Activated T-helper 9 cell treated with anti-CD3 and anti-CD28 coated beads, Interleukin-2, amount 50 U/mL, for 16 hours (primary cell): ENCODE measurements at places on chromosomes 16 and 17.

- peak; percentile 67 for DNase-seq
These were observed 27.8 kb downstream of the GNPTG start for GRCh38 chr16:1379304-1380076.

DNA sequence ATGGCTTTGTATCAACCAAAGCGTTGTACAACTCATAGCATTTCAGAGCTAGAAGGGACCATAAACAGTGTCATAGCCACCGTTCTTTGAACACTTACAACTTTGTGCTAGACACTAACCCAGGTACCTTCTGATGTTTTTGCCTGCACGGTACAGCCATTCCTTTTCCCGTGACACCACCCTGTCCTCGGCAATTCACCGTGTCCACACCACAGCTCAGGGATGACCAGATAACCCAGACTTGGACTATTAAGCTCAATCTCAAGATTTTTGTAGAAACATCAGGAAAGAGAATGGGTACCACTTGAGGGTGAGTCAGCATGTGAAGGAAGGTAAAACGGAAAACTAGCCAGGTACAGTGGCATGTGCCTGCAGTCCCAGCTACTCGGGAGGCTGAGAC, 9.8 kb upstream of the CBFB start:
- no peak for DNase-seq

DNA sequence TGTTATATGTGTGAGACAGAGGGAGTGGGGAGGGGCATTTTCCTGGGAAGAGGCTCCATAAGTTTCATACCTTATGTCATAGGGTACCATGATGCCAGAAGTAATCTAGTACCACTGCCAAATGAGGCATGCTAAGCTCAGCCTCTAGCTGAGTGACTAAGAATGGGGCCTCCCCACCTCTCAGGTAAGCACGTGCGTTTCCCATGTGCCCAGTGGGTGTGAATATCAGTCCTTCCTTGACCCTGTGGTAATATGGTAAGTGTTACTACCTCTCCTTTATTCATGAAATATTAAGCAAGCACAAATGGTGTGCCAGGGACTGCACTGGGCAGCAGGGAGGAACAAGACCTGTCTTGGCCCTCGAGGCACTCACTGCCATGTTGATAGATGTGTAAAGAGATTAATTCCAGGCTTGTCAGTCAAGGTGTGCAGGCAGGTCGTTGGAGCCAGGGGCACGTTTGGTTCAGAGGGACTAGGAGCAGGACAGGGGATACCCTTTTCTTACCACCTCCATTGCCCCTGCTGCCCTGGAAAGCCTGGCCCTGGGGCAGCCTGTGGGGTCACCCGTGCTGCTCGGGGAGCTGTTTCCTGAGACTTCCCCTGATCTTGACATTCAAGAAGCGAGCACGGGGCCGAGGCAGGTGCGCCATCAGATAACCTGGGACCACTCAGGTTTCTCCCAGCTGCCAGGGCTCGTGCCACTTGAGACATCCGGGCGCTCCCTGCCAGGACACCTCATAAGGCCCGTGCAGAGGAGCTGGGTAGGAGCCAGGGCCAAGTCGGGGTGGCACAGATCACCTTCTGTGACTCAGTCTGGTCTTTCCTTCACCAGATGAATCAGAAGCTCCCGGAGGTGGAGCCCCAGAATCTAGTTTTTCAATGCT, 8.8 kb downstream of the RSAD1 start:
- no peak for DNase-seq

DNA sequence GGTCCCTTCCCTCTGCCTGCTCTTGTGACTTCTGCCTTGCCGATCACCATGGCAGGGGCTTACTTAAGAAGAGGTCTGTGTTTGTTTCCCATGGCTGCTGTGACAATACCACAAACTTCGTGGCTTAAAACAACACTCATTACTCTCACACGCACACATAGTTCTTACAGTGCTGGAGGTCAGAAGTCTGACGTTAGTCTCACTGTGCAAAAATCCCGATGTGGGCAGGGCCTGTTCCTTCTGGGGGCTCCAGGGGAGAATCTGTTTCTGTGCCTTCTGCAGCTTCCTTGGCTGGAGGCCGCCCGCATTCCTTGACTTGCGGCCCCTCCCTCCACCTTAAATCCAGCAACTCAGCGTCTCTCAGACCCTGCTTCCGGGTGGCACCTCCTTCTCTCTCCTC, 249.2 kb upstream of the GSE1 start:
- DNase-seq = no peak

DNA sequence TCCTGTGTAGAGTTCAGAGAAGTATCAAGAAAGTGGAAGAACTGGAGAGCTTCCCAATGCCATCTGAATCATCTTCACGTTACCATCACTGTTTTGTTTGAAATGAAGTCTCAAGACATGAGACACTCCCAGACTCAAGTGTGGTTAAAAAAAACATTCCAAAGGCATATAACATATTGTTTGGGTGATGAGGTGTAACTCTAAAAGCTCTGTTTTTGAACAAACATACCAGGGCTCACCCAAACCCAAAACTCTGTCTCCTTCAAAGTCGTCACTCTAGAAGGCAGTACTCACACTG, 6.3 kb upstream of the ZCCHC14 start:
- no peak for DNase-seq

DNA sequence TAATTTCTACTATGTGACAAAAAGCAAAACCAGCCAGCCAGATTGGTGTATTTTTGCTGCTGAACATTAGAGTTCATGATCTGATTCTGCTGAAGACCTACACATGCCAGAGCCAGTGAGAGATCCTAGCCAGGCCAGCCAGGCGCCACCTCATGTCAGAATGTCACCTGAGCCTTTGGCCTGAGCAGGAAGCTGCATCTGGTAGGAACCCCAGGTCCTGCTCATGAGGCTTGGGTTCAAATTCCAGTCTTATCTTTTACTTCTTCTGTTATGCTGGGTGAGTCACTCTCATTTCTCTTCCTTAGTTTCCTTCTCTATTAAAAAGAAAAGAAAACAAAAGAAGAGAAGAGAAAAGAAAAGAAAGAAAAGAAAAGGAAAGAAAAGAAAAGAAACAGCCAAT, 585.1 kb upstream of the CDH5 start:
- no peak for DNase-seq

- DNase-seq = no peak
These were observed 35.3 kb downstream of the LDHD start for GRCh38 chr16:75081179-75081859.

GRCh38 chr16:49494474-49494873, 120.9 kb downstream of the C16orf78 start:
- no peak for DNase-seq

DNA sequence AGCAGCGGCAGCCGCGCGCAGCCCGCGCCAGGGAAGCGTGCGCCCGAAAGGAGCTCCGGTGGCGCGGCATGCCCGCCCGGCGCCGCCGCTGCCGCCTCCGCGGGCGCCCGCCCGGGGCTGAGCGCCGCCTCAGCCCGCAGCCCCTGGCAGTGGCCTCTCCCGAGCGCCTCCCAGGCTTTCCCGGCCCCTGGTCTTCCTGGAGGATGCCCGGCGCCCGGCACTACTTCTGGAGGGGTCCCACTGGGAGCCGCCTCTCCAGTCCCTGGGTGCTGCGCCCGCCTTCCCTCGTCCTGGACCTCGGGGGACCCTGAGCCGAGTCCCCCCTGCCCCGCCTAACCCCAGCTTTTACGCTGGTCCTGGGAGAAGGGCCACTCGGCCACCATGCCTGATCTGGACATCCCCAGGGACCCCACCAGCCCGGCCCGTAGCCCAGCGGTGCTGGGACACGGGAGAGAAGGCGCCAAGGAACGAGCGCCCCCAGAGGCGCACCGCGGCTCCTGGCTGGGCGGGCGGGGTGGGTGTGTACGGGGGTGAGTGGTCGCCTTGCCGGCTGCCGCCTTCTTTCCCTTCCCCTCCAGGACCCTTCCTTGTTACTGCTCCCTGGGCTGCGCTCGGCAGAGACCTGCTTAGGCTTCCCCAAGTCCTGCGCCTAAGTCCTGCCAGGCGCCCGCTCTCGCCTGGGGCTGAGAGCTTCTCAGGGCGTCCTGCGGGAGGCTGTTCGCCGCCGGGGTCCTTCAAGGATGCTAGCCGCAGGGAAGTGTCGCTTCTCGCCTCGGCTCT, 704 bp downstream of the ASIC2 start:
- DNase-seq = no peak

DNA sequence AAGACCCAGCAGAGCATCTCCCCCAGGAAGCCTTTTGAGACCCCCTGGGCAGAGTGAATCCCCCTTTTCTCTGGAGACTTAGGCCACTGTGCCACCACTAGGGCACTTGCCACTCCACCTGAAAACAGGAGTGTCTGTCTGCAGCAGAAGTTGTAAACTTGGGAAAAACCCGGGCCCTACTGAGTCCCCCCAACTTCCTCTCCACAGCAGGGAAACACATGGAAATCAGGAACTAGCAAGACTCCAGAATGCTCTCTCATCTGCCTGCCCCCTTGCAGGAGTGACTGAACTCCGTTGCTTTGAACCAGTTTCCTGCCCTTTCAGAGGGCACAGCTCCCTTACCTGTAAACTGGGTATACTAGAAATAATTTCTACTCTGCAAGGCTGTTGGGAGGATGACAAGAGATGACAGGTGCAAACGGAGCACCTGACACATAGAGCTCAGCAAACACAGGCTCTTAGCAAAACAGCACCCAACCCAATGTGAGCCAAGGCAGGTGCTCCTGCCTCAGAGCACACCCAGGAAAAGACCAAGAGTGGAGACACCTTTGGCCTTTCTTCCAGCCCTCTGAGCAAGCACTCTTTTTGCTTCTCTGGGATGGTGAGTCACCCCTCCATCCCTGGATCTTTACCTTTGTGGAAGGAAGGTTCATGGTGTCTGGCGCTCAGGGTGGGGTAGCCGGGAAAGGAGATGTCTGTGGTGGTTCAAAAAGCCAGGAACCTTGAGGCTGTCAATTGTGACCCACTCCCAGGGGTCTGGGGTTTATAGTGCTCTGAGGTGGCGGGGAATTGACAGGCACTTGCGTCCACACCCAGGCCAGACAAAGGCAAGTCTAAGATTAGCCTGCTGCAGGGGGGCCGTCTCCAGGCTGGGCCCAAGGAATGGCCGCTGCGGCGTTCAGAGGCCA, at the start of gene HCRT:
Gene HCRT, minus strand, starts transcription at position 740 of the 908 bp plus-strand sequence. Its CDS starts 87 bp downstream, at position 653.
- DNase-seq = no peak

GRCh38 chr16:3690980-3691720, 26.2 kb downstream of the TRAP1 start:
- DNase-seq = no peak

DNA sequence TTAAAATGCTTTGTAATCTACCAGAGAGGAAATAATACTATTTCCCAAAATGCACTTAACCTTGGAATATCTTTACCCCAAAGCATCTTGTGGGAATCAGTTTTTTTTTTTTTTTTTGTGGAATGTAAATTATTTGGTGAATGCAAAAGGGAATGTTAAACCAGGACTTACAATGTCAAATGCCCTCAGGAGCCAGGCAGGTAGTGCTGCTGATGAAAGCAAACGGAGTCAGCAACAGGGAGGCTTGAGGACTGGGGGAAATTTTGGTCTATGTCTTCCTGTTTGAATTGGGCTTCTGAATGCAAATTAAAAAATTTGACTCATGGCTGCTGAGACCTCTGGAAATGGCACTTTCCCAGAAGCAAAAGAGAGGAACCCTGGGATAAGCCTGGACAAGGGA, 96.5 kb upstream of the NLRP1 start:
- no peak for DNase-seq

DNA sequence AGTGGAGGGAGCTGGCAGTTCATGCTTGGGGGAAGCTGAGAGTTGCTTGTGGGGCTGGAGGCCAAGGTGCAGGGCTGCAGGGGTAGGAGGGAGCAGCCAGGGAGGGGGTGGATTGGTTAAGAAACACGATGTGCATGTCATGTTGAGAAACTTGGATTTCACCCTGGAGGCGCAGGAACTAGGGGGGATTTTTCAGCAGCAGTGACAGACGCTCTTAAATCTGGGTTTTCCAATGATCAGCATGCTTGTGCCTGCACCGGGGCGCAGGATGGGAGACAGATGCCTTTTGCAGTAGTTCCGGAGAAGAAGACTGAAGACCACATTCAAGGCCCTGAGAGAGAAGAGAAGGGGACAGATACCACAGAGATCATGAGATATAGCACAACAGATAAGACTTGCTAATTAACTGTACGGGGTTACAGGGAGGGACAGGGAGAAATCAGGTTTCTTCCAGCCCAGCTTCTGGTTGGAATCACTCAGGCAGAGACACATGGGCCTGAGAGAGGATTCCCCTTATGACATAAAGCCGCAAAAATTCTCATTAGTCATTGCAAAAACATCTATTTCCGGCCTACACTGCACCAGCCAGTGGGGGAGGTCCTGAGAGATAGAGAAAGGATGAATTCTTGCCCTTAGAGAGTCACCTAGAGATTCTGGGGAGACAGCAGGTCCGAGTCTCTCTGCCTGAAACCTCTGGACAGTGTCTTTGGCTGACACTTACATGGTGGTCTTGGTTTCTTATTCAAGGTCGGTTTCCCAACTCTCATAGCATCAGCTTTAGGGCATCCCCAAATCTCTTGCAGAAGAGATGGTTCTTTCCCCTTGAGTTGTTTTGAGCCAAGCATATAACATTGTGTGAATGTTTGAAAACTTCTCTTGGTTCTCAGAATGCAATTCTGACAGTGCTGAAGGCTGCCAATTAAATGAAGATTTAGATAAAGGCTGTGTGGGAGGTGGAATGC, 27.1 kb downstream of the CDH13 start:
- DNase-seq = peak; percentile 24

- DNase-seq = no peak
These were observed 143.4 kb downstream of the HS3ST4 start for GRCh38 chr16:25835126-25835525.

DNA sequence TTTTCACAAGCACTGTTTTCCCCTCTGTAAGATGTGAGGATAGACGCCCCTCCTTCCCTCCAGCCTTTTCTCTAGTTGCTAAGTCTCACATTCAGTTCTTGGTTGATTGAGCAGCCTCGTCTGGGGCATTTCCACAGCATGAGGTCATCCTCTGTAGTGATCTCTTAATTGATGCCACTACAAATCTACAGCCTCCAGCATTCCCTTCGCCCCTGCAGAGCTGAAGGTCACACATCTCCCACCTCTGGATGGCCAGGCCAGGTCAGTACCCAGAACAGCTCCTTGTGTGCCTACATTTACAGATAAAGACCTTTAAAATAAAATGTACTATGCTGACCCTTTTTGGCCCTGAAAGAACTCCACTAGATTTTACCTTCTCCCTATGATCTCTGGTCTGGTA, 32.5 kb upstream of the CDH11 start:
- no peak for DNase-seq

GRCh38 chr16:84380405-84380804, 12.1 kb downstream of the ATP2C2 start:
- DNase-seq = no peak

DNA sequence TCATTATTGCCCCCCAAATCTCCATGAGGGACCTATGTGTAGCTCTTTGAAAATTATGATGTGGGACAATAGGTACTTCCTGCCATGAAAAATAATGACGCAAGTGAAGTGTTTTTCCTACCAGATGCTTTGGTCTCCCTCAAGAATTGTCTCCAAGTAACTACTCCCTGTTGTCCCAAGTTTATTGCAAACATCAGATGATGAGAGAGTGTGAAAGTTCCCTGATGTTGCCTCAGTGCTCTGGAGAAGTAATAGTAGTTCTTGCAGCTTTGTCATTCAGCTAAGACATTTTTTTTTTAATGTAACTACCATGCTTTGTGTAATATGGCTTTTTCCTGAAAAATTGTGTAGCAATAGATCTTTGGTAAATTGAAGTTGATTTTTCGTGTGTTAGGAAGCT, 20.1 kb downstream of the LPCAT2 start:
- no peak for DNase-seq

GRCh38 chr16:78097548-78097947, 1.9 kb upstream of the WWOX start:
- no peak for DNase-seq
